H1 (cell line): ENCODE measurements at places on chromosomes 6 and 20. TPM values are rescaled to one million over a fixed set of nuclear protein-coding genes. Genes with fewer than 3 reads are reported as not detected.

RPN2 gene
- total RNA-seq = 226 and 236 TPM in 2 replicates

DNA sequence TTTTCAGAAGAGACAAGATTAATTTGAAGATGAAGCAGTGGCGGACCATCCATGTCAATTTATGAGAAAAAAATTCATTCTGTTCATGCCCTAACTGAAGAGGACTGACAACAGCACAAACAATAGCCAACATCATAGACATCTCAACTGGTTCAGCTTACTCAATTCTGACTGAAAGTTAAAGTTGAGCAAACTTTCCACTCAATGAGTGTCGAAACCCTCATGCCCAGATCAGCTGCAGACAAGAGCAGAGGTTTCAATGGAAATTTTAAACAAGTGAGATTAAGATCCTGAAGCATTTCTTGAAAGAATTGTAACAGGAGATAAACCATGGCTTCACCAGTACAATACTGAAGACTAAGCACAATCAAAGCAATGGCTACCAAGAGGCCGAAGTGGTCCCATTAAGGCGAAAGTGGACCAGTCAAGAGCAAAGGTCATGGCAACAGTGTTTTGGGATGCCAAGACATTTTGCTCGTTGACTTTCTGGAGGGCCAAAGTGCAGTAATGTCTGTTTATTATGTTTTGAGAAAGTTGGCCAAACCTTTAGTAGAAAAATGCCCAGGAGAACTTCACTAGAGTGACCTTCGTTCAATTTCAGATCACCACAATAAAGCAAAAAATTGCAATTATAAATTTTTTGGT, 6.1 kb upstream of the SFT2D1 start:
- no peak for DNase-seq

GRCh38 chr6:84623956-84624680, 140.3 kb downstream of the TBX18 start:
- DNase-seq = no peak

ACTL10 gene
- not detected in 2 replicates for total RNA-seq

DNA sequence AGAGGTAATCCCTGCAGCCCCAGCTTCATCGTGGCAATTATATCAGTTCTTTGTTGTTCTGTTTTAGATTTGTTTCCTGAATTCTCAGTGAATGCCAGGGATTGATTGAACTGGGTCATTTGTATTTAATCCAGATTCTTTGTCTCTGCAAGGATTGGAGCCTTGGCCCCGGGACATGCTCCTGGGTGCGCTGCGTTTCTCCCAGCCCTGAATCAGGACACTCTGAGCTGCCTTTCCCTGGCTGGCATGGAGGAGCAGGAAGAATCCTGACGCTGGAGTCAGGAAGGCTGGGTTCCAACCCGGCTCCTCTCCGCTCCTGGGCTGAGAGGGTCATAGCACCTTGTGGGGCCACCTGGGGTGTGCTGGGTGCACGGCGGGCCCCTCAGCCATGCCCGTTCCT, 545.6 kb downstream of the QKI start:
- DNase-seq = no peak

DNA sequence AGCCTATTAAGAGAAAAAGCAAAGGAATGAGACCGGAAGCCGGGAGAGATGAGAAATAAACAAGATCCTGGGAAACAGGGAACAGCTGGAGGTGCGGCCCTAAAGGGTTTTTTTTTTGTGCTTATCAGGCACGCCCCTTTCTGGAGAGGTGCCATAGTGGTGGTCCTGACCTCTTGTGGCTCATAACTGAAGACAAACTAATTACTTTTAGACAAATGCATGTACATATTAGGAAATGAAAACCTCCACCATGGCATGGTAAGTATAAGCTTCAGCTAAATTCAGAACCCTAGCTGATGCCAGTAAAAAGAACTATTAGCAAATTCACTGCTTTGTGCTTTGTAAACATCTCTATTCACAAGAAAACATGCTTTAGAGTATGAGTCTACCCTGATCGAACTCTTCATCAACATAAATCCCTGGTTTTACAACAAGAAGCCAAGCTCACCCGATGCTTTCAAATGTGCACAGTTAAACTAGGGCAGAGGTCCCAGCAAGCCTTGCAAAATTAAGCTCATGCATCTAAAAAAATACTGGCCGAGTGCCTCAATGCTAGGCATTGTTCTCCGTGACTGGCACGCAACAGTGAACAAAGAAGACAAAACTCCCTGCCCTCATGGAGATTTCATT, 96.4 kb upstream of the MRPS10 start:
- no peak for DNase-seq

TAGAP gene
- not detected in 2 replicates for total RNA-seq

MUC22 gene
- total RNA-seq = not detected in 2 replicates

DNA sequence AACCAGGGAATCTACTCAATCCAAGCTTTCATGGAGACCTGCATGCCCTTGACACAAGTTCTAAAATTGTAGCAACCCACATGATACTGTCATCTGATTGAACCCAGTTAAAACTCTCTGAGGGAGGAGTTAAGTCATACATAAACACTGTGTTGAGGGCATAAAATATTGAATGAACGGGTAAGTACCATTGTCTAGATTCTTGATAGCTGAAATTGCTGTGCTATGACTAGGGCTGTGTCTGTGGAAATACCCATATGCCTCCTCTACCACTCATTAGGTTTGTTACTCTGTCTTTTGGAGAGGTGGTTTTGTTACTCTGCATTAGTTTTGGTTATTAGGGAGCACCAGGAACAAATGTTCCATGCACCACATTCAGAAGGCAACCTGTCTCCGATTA, 7.6 kb downstream of the ENPP4 start:
- DNase-seq = no peak

COL12A1 gene
- total RNA-seq = 4.7 TPM in 2 replicates

- DNase-seq = no peak
Observed at GRCh38 chr20:48142516-48142773, 357.2 kb upstream of the SULF2 start.

GRCh38 chr20:3115190-3116107, 30.9 kb upstream of the AVP start:
- DNase-seq = peak; percentile 31

MPIG6B gene
- not detected in 2 replicates for total RNA-seq

DNA sequence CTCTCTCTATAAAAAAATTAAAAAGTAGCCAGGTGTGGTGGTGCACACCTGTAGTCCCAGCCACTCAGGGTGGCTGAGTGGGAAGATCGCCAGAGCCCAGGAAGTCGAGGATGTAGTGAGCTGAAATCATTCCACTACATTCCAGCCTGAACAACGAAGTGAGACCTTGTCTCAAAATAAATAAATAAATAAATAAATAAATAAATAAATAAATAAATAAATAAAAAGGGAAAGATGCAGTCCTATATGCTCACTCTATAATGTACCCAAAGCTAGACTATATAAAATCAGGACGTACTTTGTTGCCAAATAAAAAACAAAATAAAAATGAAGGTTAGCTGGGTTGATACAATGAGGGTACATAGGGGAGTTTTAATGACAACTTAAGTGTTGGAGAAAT, 26.1 kb upstream of the NHSL1 start:
- DNase-seq = no peak

GRCh38 chr6:26217714-26218075, 130.5 kb downstream of the HFE start:
- DNase-seq = no peak

DNA sequence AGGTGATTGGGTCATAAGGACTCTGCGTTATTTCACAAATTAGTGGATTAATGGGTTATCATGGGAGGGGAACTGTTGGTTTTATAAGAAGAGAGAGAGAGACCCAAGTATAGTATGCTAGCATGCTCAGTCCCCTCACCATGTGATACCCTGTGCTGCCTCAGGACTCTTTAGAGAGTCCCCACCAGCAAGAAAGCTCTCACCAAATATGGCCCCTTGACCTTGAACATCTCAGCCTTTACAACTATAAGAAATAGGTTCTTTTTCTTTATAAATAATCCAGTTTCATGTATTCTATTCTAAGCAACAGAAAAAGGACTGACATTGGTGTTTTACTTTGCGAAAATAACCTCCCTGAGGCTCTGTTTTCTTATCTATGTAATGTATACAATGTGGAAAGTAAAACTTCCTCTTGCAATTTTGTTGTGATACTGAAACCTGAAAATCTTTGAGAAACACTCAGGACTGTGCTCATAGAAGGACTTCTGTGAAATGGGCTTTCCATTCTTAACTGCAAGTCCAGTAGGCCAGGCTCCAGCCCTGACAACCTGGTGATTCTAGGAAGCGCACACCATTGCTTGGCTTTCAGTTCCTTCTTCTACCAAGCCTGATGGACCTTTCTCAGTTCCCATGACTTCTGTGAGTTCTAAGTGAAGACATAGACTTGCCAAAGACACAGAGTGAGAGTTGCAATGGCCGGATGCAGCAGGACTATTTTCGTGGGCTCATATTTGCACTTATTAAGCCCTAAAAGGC, 21.9 kb downstream of the SIRPD start:
- no peak for DNase-seq

COL9A3 gene
- total RNA-seq = 76.0 and 80.1 TPM in 2 replicates

VSX1 gene
- not detected in 2 replicates for total RNA-seq
